Activated CD4-positive, alpha-beta memory T cell treated with anti-CD3 and anti-CD28 coated beads, Interleukin-2, amount 10 ng/mL, durations not matched to agents 7 days and 5 days (primary cell): ENCODE measurements at places on chromosomes 2 and 18.

GRCh38 chr18:60147323-60147722 is 225.3 kb downstream of the MC4R start:
- DNase-seq = no peak

- no peak for DNase-seq
Observed at GRCh38 chr2:100321866-100322820, at the start of gene LONRF2. LONRF2 (minus strand) TSS chr2:100322501; CDS start chr2:100322093, 408 bp downstream.

- no peak for DNase-seq
Observed at GRCh38 chr2:216633616-216634369, 573 bp downstream of the IGFBP2 start.

- DNase-seq = no peak
Observed at GRCh38 chr2:209688385-209688784, 83.2 kb upstream of the UNC80 start.

- DNase-seq = no peak
Observed at GRCh38 chr18:52152036-52152435, 188.0 kb upstream of the DCC start.

GRCh38 chr2:9967053-9967775 is 15.7 kb downstream of the GRHL1 start:
- DNase-seq = no peak

DNA sequence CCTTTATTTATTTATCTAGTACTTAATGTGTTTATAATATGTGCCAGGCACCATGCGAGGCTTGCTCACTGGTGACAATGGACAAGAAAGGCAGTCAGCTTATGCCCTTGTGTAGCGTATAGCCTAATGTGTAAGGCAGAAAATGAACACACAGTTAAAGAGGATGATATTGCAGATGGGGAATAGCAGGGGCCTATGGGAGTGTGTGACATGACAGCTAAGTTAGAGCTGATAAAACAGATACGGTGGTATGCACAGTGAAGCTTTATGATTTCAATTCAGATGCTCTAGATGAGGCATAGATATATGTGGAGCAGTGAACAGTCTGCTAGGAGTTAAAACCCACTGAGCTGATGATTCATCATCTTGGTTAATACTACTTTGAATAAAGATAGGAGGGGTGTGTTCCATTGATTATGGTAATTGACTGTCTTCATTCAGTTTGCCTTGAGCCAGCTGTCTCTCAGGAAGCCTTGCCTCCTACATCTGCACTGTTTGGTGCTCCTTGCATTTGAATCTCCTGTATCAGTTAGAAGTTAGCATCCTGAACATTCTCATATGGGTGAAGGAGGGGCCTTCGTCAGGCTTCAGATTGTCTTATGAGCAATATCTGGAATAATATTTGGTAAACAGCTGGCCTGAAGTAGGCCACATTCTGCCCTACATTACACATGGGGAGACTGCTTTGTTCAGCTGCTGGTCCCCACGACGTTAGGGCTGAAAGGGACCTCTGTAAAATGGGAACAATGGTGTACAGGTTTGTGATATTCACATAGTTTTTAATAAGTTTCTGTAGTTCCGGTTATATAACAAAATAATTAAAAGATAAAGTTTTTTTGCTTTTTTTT is 13.2 kb downstream of the MAP4K4 start:
- DNase-seq = no peak

DNA sequence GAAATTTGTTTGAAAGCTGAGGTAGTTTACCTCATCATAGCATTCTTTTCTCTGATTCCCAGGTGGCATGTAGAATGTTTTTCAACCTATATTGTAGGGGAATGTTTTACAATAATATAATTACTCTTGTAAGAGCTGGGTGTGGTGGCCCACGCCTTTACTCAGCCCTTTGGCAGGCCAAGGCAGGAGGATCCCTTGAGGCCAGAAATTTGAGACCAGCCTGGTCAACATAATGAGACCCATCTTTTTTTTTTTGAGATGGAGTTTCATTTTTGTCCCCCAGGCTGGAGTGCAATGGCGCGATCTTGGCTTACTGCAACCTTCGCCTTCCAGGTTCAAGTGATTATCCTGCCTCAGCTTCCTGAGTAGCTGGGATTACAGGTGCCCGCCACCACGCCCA is 3.6 kb downstream of the USP39 start:
- DNase-seq = no peak

DNA sequence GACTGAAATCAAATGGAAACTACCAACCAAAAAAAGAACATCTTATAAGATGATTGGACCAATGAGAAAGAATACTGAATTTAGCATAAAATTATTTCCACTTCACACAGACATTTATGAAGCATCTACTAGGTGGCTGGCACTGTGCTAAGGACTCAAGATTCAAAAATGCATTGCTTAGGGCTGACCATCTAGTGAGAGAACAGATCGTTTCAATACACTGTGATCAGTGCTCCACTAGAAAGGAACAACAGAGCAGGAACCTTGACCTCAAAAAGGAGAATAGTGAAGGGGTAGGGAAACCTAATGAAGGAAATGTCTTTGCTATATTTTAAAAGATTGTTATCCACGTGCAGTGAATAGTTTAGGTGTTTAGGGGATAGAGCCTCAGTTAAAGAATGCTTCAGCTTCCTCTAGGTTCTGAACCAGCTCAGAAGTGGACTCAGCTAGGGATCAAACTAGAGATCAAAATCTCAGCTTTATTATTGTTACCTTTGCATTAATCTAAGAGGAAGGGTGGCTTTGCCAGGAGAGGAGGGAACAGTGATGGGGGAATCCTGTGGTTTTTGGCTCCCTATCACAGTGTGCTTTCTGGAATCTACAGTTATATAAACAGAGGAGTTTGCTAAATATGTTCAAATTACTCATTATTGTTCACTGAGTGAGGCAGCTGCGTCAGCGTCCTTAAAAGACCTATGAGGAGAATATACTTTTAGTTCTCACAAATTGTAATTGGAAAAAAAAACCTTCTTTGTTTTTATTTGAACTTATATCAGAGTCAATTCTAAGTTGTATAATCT is 16.2 kb upstream of the BBS5 start:
- no peak for DNase-seq

- no peak for DNase-seq
Observed at GRCh38 chr2:54894467-54894866, 155.8 kb downstream of the RTN4 start.

GRCh38 chr2:141923657-141924056 is 207.2 kb downstream of the LRP1B start:
- no peak for DNase-seq

DNA sequence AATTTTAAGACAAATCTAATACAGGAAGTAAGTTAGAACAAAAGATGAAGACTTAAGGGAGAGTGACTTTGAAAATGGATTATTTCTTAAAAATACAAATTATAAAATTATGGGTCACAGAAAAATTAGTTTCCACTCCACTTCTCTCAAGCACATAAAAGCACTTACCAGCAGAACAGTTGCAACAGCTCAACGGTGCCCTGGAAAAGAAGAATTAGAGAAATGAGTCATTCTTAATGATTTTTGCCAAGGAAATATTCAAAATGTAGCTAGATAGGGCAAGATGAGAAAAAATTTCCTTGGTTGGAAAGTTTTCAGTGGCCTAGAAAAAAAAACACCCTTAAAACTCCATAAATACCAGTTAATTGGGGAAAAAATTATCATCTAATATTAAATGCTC is 2185.6 kb upstream of the CELF4 start:
- DNase-seq = no peak

GRCh38 chr2:101133492-101134100 is 17.6 kb downstream of the TBC1D8 start:
- no peak for DNase-seq

DNA sequence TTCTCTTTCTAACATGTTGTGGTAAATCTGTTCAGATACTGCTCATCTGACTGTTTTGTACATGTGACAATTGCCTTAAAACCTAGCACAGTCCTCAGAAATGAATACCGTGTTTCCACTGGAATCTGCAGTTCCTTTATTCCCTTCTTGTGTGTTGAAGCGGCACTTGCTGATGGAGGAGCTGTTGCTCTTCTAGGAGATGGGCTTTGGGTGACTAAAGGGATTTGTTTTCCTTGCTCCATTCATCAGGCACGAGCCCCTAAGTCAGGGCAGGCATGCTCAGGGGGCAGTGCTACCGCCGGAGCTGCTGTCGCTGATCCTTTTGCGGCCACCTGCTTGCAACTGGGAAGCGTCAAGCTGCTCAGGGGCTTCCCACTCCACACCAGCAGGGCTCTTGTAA is 32.5 kb upstream of the CEP68 start:
- DNase-seq = no peak

DNA sequence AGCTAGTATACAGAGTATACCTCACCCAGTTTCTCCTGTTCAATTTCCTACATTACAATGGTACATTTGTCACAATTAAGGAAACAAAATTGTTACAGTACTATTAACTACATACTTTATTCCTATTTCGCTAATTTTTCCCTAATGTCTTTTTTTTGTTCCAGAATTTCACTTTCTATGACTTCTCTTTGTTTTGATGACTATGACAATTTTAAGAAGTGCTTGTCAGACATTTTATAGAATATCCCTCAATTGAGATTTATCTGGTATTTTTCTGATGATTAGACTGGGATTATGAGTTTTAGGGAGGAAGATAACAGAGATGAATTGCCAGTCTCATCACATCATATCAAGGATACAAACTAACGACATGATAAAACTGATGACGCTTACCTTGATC is 211.8 kb upstream of the STON1 start:
- DNase-seq = no peak

- DNase-seq = no peak
Observed at GRCh38 chr18:22344908-22345670, 72.6 kb downstream of the CTAGE1 start.

GRCh38 chr2:199754766-199755165 is 96.2 kb downstream of the FTCDNL1 start:
- no peak for DNase-seq

- DNase-seq = no peak
Observed at GRCh38 chr18:57329856-57330255, 22.5 kb upstream of the ST8SIA3 start.
